Activated T-helper 17 cell treated with anti-CD3 and anti-CD28 coated beads, Interleukin-2, amount 50 U/mL, for 72 hours (primary cell): ENCODE measurements at places on chromosomes 16 and 17.

DNA sequence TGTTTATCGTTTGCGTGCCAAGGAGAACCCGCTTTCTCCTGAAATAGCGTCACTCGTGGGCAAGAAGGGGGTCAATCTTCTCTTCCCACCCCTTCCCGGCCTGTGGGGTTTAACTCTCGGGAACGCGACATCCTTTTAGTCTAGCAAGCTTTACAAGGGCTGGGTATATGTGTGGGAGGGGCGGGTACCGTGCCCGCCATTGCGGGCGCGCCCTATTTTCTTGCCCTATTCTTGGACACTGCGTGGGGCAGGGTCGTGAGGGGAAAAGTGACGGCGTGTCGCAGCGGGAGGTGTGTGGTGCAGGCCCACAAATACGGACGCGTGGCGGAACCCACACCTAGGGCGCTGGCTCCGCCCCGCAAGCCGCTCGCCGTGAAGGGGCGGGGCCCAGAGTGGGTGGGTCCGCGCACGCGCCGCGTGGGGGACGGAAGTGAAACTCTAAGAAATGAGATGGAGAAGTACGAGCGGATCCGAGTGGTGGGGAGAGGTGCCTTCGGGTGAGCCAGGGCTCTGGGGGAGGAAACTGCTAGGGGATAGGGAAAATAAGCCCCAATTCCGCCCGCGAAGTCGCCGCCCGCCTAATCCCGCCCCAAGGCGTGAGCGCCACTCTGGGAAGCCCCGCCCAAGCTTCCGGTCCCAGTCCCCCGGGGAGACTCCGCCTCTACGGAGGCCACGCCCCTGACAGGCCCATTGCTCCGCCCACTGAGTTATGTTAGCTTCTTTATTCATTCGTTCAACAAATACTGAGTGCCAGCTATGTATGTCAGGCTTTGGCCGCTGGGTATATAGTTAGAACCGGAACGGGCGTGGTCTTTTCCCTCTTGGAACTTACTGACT, at the start of gene NEK8:
Gene NEK8, plus strand, starts transcription at position 425 of the 837 bp plus-strand sequence. Its CDS starts 26 bp downstream, at position 451.
- ATAC-seq = peak; percentile 49

DNA sequence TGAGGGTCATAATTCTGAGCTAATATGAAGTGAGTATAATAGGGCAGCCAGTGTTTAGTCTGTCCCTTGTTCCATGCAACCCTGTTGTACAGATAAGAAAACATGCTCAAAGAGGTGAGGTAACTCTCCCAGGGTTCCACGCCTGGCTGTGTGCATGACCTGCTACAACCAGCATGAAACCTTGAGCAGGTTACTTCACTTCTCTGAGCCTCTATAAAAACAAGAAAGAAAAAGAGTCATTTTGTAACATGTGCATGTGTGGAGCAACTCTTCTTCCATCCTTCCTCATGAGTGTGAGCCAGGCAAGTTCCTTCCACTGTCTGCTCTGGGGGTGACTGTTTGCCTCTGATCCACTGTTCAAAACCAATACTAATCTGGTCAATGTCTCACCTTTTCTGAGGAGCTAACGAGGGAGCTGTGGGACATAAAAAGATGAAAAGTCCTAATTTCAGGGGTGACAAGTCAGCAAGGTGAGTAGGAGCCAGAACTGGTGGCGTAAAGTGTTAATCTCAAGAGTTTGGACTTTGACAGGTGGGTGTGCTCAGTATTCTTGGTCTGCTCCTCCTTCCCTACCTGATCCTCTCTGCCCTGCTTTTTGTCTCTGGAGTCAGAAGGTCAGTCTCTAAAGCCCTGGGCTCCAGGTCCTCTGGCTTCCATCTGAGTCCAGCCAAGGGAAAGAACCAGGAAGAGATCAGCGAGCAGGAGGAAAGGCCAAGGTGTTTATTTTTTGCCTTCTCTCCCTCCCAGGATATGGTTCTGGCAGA, 21.5 kb downstream of the GFOD2 start:
- no peak for ATAC-seq

- no peak for ATAC-seq
Measured at GRCh38 chr17:75774471-75774990, 9.5 kb upstream of the GALK1 start.

DNA sequence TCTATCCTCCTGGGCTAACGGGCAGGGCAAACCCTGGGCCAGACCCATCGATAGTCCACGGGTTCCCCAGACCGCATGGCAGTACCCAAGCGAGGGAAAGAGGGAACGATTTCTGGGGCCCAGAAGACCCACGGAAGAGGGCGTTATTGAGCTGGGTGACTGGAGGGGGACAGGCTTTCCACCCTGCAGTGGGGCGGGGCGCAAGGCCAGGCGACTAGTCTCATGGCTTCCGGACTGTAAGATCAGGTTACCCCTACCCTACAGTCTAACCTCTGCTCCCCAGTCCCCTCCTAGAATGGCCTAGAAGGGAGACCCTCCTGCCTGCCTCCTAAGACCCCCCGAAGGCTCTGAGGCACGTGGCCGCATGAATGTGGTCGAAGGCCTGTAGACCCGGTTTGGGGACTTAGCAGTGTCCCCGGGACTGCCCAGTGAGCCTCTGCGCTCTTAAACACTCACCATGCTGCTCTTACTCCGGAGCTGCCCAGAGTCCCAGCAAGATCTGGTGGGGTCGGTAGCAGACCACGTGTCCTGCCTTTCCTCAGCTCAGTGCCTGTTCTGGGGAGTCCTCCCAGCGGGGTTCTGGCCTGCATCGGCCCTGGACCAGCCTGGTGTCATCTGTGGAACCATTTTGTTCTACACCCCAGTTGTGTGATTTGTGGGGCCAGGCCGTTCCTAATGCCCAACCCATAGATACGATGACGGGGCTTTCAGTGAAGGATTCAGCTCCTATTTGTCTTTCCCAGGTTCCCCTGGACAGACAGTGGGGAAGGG, 13.2 kb upstream of the AURKB start:
- ATAC-seq = no peak

- ATAC-seq = no peak
Measured at GRCh38 chr17:28211811-28212210, 107.2 kb upstream of the TMEM97 start.

GRCh38 chr16:26365161-26365940, 673.6 kb downstream of the HS3ST4 start:
- ATAC-seq = no peak

- no peak for ATAC-seq
Measured at GRCh38 chr17:78022425-78022824, 63.9 kb downstream of the TNRC6C start.

GRCh38 chr16:19997734-19998133, 76.0 kb downstream of the GPR139 start:
- no peak for ATAC-seq
